Eye (tissue), 1 donor: ENCODE measurements at places on chromosomes 2 and 18.

- DNase-seq, result no peak
Observed at GRCh38 chr2:186644791-186645190, 49.1 kb upstream of the FAM171B start.

GRCh38 chr2:145290986-145291385, 771.1 kb upstream of the ZEB2 start:
- no peak for DNase-seq

DNA sequence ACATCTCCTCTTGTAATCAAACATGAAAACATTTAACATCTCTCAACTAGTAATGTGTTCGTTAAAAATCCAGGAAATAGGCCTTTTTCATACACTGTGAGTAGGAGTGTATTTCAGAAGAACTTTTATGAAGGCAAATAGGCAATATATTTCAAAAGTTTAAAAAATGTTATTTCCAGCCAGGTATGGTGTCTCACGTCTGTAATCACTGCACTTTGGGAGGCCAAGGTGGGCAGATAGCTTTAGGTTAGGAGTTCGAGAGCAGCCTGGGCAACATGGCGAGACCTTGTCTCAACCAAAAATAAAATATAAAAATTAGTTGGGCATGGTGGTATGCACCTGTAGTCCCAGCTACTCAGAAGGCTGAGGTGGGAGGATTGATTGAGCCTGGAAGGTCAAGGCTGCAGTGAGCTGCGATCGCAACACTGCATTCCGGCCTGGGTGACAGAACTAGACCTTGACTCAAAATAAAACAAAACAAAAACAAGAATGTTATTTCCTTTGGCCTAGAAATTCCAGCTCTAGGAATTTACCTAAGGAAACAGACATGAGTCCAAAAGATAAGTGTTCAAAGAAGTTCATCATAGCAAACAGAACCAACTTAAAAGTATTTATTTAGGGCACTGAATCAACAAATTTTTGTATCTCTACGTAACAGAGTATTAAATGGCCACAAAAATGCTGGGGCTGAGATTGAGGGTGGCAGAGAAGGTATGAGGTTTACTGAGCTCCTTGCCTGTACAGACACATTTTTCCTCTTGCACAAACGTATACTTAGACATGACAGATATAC, 14.9 kb downstream of the RBKS start:
- no peak for DNase-seq

DNA sequence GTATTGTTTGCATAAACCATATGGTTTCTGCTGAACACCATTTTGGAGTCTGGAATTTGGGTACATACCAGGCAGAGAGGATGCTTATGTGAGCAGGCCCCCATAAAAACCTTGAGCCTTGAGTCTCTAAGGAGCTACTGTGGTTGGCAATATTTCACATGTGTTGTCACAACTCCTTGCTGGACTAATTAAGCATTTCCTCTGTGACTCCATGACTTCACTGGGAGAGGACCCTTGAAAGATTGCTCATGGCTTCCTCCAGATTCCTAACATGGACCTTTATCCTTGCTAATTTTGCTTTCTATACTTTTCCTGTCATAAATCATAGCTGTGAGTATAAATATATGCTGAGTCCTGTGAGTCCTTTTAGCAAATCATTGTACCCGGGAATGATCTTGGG, 7.6 kb upstream of the COQ10B start:
- no peak for DNase-seq

- no peak for DNase-seq
Observed at GRCh38 chr2:227513113-227513512, 41.2 kb downstream of the AGFG1 start.

DNA sequence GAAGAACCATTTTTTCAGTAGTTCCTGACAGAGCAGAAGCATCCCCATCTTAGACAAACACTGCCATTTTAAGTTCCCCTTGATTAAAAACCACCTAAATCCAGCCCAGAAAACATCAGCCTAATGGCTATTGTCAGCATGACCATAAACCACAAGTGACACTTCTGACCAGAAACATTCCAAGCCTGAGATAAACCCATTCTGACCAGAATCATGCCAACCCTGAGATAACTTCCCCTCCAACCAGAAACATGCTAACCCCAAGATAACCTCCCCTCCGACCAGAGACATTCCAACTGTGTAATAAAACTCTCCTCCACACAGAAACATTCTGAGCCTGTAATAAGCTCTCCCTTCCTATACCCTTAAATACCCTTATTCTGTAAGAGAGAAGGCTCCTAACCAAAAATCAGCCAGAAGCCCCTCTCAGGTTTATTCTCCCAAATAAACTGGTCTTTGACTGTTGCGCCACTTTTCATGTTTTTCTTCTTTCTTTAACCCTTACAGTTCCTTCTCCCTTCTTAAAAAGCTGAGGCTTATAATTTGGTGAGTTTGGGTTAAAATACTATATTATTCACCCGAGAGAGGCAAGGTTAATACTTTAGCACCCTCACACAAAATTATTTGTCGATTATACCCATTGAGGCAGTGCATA, 149.7 kb downstream of the HNMT start:
- no peak for DNase-seq

DNA sequence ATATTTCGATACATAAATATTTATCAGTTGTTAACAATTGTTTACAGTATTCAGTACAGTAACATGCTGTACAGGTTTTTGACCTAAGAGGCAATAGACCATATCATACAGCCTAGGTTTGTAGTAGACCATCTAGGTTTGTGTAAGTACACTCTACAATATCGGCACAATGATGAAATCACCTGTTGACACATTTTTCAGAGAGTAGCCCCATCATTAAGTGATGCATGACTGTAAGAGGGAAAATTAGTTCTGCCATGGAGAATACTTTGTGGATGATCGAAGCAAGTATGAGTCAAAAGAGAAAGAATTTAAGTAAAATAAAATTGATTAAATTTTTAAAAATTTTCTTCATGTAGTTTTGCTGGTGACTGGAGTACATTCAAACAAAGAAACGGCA, 32.6 kb downstream of the VIT start:
- no peak for DNase-seq

GRCh38 chr2:54254180-54254579, 1.8 kb downstream of the TSPYL6 start:
- DNase-seq, result no peak

GRCh38 chr2:162697111-162697510, 141.5 kb downstream of the KCNH7 start:
- DNase-seq, result no peak
